SW480 (cell line): ENCODE measurements at places on chromosomes 11 and 22.

DNA sequence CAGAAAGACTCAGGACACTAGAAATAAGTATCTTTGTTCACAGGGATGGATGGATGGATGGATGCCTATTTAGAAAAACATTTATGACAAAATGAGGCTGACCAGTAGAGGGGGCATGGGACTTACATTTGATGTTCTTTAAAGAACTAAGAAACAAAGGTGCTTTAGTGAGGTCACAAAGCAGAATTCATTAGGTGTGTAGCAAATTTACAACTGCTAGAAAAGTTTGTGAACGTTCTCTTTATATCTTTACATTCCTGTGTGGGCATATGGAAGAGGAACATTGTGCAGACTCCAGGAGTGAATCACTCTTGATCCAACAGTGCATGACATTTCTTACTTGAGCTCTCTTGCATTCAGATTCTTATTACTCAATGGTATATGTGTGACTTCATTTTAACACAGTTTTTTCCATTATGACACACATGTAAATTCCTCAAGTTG lies 15.8 kb upstream of the SIK2 start:
- peak; percentile 67 for DNase-seq

GRCh38 chr11:58625826-58626460 lies 3.5 kb downstream of the CNTF start:
- DNase-seq = no peak

GRCh38 chr11:12222055-12222792 lies 111.8 kb downstream of the MICAL2 start:
- DNase-seq = no peak

DNA sequence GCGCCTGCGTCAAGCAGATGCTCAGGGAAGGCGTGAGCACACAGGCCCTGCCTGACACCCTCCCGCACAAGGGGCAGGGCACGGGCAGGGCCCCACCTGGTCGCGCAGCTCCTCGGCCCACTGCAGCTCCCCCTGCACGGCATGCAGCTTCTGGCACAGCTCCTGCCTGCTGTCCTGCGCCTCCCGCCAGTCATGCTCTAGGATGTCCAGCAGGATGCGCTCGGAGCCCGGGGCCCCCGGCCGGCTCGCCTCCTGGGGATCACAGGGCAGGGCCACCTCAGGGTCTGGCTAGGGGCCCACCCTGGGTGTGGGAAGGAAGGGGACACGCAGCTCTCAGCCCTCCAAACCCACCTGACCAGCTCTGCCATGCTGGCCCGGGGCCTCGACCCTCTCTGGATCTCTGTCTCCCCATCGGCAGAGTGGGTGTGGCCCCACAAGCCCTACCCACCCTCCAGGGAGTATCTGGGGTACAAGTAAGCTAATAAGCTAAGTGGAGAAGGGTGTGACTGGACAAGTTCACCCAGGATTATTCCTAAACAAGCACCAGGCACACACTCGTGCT lies 10.7 kb downstream of the CARD10 start:
- no peak for DNase-seq

GRCh38 chr11:35334385-35335090 lies 84.8 kb downstream of the SLC1A2 start:
- no peak for DNase-seq

- no peak for DNase-seq
Measured at GRCh38 chr11:116715383-116715782, 57.4 kb downstream of the BUD13 start.

- DNase-seq = no peak
Measured at GRCh38 chr11:36131721-36132397, 157.4 kb downstream of the COMMD9 start.

- DNase-seq = no peak
Measured at GRCh38 chr11:27370374-27370773, 7.4 kb upstream of the CCDC34 start.

GRCh38 chr11:110710628-110711381 lies 1.4 kb downstream of the ARHGAP20 start:
- no peak for DNase-seq

- DNase-seq = peak; percentile 96
Measured at GRCh38 chr22:25395915-25396314, 168.6 kb upstream of the GRK3 start.

- DNase-seq = no peak
Measured at GRCh38 chr11:130599073-130599654, 150.7 kb downstream of the ADAMTS15 start.

DNA sequence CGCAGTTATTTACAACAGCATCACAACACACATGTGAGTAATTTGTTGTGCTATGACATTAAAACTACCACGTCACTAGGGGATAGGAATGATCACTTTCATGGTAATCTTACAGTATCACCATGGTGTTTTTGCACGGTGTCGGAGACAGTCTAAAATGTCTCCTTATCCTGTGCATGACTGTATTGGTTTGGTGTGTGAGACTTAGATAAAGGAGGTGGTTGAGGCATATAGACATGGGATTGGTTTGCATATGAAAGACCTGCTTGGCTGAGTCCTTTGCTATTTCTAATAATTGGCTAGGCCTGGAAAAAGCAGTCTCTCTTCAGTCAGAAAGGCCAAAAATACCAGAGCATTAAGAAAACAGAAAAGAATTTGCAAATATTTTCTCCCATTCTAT lies 30.2 kb downstream of the MSANTD4 start:
- no peak for DNase-seq

DNA sequence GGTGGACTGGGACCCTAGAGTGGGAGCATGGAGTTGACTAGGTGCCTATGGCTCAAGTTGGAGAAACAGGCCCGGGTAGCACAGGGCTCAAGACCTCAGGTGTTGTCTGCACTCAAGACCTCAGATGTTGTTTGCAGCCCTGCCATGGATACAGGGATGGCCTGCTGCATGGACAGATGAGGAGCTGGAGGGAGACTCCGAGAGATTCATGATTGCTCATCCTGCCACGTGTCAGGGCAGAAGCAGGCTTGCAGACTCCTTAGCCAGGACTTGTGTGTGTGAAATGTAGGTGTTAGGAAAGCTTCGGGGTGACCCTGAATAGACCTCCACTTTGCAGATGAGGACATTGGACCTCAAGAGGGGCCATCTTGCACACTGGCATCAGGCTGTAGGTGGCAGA lies 921 bp downstream of the CCDC116 start:
- no peak for DNase-seq

DNA sequence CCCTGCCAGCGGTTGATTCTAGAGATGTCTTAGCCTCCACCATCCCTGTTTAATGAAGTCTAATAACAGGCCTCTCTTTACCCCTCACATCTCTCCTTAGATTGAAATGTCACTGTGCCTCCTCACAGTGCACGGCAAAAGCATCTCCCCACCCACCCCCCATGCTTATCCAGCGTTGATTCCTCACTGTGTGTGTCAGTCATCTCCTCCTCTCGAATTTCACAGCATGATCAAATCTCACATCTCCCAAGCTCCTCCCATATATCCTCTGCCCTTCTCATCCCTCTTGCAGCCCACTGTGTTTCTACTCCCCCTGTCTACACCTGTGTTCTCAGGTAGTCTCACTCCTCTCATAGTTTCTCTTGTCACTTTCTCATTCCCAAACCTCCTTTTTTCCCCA lies 84.6 kb downstream of the DBX1 start:
- DNase-seq = no peak

- no peak for DNase-seq
Measured at GRCh38 chr11:103618528-103618927, 417.9 kb upstream of the DDI1 start.

GRCh38 chr11:131889760-131890581 lies 519.6 kb downstream of the NTM start:
- DNase-seq = no peak

- DNase-seq = no peak
Measured at GRCh38 chr11:75079546-75079945, 17.1 kb downstream of the OR2AT4 start.
